AG04449 (cell line): ENCODE measurements at places on chromosomes 7 and 10.
A peak's percentile ranks its signal among the peaks of the same experiment; 100 is the strongest.

GRCh38 chr10:126235091-126235978 lies 152.9 kb downstream of the ADAM12 start:
- no peak for DNase-seq

- DNase-seq, result no peak
Measured at GRCh38 chr10:104267721-104268404, 1.1 kb upstream of the GSTO2 start.

- DNase-seq, result peak; percentile 21
Measured at GRCh38 chr10:116170815-116171250, 102.2 kb downstream of the GFRA1 start.

DNA sequence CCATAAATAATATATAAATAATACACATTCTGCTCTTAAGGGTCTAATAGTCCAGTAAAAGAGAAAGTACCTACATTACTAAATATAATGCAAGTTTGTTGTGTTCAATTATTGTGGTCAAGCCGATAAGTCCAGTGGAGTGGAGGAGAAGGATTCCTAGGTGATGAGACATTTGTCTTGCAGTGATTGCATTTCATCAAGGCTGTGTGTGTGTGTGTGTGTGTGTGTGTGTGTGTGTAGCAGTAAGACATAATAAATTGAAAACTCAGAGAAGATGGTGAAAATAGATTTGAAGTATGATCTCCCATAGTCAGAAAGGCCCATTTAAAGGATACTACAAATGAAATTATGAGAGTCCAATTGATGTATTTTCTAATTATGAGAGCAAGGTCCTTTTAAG lies 192.5 kb upstream of the SEMA3C start:
- peak; percentile 87 for DNase-seq

DNA sequence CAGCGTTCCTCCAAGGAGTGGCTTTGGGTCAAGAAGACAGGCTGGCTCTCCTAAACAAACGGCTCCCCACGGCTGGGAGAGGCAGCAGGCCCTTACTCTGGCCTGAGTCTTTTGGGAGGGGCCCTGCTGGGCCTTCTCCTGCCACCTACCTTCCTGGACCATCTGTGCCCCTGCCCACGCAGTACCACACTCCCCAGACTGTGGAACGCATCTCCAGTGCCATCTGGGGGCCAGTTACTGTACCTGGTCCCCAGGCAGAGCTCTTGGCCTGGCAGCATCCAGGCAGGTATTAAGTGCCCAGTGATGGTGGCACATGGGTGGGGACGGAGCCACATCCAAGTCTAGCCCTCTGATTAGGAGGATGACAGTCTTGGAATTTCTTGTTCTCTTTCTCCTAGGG lies 14.4 kb downstream of the ALKBH4 start:
- no peak for DNase-seq

GRCh38 chr10:70704211-70704610 lies 31.9 kb downstream of the ADAMTS14 start:
- no peak for DNase-seq

DNA sequence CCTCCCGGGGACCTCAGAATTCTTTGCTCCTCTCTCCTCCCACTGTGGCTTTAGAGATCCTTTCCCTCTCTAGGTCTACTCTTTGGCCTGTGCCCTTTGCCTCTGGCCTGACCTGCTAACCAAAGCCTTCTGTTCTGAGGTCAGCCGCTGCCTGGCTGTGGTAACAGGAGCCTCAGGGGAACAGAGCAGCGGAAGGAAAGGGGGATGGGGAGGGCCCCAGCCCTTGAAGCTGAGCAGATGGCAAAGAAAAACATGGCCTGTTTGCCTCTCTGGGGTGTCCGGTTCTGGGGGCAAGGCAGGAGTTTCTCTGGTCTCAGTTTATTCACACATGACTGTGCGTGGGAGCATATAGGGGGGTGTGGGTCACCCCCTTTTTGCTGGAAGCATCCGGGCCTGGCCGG lies 28.2 kb downstream of the COL26A1 start:
- no peak for DNase-seq

GRCh38 chr7:151102991-151103390 lies 16.7 kb downstream of the AGAP3 start:
- DNase-seq, result no peak

DNA sequence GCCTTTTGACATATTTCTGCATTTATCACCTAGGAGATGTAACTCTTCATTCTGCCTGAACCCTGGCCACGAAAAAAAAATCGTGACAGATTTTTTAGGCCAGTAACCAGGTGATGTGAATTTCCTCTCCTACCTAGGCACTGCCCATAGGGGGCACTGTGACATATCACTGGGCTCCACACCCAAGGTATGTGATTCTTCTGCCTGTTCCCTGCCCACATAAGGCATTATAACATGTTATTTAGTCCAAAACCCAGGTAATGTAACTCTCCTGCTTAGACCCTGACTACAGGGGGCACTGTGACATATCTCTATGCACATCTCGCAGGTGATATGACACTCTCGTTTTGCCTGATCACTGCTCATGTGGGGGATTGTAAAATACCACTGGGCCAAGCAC lies 29.5 kb upstream of the ZNF107 start:
- DNase-seq, result no peak

GRCh38 chr10:8136736-8137135 lies 82.2 kb downstream of the GATA3 start:
- DNase-seq, result no peak

DNA sequence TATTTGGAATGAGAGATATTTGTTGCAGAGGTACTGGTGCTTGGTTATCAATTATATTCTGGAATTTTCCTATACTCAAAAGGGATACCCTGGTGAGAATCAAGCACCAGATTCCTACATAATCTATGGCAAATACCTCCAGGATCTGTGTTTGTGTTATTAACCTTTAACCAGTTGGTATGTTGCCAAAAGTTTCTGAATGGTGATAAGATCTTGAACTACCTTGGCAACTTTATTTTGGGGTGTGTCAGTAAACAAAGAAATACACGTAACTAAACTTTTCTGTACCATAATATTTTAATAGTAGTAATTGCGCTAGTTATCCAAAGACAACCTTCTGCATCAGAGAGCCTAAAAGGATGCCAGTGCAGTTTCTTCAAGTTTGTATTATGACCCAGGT lies 13.4 kb downstream of the SCIN start:
- no peak for DNase-seq

DNA sequence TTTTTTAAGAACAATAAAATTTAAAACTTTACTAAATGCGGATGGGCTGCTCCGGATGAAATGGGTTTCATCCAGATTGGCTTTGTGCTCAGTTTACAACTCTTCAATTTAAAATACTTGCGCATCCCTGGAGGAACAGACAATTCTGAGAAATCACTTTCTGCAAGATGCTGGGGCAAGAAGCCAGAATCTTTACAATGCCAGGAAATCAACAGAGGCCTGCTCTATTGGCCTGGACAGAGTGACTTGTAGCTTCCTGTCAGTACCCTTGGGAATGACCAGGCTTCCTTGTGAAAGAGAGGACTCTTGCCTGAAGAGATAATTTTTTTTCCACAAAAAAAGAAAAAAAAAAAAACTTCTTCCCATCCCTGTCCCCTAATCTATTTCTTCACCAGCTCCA lies 3.9 kb upstream of the FAM13C start:
- no peak for DNase-seq

- DNase-seq, result no peak
Measured at GRCh38 chr10:118141471-118141870, 94.7 kb upstream of the RAB11FIP2 start.

DNA sequence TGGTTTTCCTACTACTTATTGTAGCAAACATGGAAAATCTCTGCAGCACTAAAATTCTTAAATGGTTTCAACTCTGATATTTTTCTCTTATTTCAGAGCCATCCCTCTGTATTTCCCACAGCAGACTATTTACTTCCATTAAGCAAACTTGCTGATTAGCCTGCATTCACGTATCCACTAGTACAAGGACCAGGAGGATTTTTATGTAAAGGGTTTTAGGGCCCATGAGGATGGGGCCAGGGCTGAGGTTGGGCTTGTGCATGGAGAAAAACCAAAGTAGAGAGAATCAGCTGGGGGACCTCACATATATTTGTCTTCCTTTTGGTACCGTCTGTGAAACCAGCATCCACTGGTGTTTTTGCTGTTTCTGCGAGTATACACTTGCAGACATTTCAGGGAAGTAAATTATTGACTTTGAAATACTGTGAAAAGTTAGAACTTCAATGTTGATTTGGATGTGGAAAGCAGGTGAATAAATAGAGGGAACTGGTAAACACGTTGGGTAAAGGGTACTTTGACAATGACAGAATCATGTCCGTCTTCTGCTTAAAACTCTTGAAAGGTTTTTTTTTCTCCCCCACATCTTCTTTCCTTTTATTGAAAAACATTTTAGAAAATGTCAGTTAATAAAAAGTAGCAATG lies 44.3 kb downstream of the ERLIN1 start:
- no peak for DNase-seq

- DNase-seq, result peak; percentile 79
Measured at GRCh38 chr10:33215154-33215553, 119.3 kb downstream of the NRP1 start.

- DNase-seq, result no peak
Measured at GRCh38 chr7:122300211-122300932, 4.2 kb downstream of the FEZF1 start.

GRCh38 chr10:128324058-128324827 lies 198.0 kb upstream of the MKI67 start:
- DNase-seq, result no peak

GRCh38 chr10:20535897-20536881 lies 360.9 kb downstream of the NEBL start:
- DNase-seq, result no peak

DNA sequence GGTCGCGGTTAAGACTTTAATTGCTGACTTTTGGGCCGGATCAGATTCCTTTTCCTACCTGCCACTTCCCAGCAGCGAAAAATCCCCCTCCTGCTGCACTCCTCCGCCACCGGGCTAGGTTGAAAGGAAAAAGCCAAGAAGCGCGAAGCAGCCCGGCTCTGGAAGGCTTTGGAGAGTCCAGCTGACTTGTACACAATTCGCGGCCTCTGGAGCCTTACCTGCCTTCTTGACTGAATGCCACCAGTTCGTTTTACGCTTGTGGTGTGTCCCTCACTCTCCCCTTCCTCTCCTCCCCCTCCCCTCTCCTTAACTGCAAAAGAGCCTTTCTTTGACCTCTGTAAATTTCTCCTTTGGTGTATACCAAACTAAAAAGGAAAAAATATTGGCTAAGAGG lies 2.7 kb upstream of the FEZF1 start:
- DNase-seq, result no peak

DNA sequence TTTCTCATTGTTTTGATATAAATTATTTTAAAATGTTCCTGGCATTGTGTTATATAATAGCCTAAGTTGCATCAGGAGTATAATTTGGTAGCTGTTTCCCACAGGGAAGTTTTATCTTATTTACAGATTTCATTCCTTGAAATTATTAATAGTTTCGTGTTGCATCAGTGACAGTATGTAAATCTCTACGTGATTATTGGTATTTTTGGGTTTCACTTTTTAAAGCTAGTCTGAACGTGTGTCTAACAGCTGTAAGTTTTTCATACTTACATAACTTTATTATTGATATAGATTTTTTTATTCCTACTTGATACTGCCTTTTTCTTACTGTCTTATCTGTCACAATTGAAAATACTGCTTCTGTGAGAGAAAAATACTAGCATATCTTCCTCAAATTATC lies 167.9 kb downstream of the PHF14 start:
- DNase-seq, result no peak

DNA sequence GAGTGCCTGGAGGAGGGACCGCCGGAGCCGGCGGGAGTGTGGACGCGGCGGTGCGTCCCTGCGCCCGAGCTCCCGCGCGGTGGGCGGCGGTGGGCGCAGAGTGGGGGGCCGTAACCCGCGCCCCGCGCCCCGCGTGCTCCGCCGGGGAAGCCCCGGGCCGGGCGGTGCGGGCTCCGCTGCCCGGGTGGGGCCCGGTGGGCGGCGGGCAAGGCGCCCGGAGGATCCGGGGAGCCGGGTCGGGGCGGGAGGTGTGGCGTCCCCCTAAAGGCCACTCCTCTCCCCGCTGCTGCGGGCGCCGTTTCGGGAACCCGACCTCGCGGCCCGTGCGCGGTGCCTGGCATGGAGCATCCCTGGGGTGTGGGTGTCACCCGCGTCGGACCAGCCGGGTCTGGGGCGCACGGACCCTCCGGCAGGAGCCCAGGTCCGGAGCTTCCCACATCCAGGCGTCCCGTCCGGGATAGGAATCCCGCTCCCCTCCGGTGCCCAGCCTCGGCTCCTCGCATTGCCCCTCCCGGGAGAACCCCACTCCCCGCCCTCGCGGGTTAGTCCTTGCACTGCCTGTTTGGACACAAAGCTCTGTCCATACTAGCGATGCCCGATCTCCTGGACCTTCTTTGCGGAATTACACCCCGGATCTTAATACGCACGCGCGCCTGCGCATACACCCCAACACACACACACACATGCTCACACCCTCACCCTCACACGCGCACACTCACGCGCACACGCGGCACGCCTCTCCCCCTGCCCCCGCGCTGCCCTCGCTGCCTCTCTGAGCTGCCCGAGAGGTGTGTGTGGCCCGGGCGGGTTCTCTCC lies 723 bp downstream of the MTURN start:
- DNase-seq, result no peak

DNA sequence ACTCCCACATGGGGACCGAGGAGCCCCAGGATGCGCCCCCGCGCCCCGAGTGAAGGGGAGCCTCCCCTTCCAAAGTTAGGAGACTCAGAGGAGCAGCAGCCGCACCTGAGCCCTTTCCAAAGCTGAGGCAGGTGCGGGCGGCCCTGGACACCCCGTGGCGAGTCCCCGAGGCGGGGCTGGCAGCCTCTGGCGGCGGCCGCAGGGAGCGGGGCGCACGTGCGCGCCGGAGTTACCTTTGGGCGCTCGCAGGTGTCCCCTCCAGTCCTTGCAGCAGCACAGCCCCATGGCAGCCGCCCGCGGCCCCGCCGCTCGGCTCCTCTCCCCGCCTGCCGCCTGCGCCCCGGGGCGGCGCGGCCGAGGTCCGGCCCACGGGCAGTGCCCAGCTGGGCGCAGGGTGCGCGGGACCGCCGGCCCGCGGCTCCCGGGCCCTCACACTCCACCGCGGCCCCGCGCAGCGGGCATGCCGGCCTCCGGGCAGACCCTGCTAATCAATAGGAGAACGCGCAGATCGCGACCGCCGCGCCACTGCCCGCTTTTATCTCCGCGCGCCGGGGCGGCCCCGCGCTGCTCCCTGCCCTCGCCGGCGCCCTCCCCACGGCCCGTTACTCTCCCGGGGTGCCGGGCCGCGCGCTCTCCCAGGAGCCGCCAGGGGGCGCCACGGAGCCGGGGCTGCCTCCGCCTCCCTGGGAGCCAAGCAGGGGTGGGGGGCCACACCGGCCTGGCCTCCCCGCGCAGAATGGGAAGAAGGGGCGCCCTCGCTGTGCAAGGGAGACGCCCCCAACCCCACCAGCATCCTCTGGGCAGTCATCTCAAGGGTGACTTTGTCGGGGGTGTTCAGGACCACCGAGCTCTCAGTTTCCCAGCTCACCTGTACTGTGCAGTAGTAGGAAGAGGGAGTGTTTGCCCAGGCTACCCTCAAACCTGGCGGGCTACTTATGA lies 80.8 kb downstream of the ARHGAP22 start:
- DNase-seq, result no peak

DNA sequence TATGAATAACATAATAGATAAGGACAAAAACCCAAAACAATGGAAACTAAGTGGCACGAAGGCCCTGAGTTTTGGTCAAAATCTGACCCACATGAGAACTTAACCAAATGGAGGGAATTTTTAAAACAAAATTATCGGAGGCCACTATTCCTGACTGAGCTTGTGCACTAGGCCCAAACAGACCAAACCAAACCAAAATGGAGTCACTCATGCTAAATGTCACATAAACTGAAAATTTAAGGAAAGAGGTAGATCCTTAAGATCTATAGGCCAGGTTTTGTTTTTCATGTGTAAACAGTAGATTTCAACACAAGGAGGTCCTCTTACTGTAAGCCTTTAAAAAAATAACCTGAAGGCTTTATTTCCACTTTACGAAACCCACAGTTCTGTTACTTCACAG lies 3.8 kb upstream of the ZNF92 start:
- DNase-seq, result no peak
